ENCODE measurements at places on chromosomes 6 and 20. TPM values are rescaled to one million over a fixed set of nuclear protein-coding genes. Genes with fewer than 3 reads are reported as not detected.

The CCR6 gene
- not detected for total RNA-seq

The PTK6 gene
- total RNA-seq = not detected

The ECT2L gene
- 1.2 TPM for total RNA-seq

The TBXT gene
- not detected for total RNA-seq

The CD24 gene
- 640 TPM for total RNA-seq

The MDC1 gene
- 6.5 TPM for total RNA-seq

The HRH3 gene
- 2.3 TPM for total RNA-seq

The MTFR2 gene
- total RNA-seq = 0.92 TPM

The RIPPLY2 gene
- 7.8 TPM for total RNA-seq

The ZBTB12 gene
- total RNA-seq = 19.4 TPM

The ZBP1 gene
- not detected for total RNA-seq

The AGER gene
- total RNA-seq = 0.92 TPM

The ADGRB3 gene
- total RNA-seq = 183 TPM

The CFAP61 gene
- total RNA-seq = 8.8 TPM

The OR2H1 gene
- not detected for total RNA-seq

The ELOVL4 gene
- total RNA-seq = 73.6 TPM

The TMEM217 gene
- total RNA-seq = 1.8 TPM

The NRSN1 gene
- 31.4 TPM for total RNA-seq

The UBD gene
- not detected for total RNA-seq

The NELFCD gene
- total RNA-seq = 50.7 TPM

The SLC22A7 gene
- total RNA-seq = 0.23 TPM

The HAO1 gene
- not detected for total RNA-seq

The MYB gene
- 4.8 TPM for total RNA-seq

The PROKR2 gene
- 4.8 TPM for total RNA-seq

The HLA-A gene
- 72.7 TPM for total RNA-seq

The WFDC12 gene
- not detected for total RNA-seq

The SLC44A4 gene
- total RNA-seq = not detected

The THBS2 gene
- 14.1 TPM for total RNA-seq

The SAMHD1 gene
- 67.1 TPM for total RNA-seq

All from diencephalon (tissue), 1 donor.